ENCODE measurements at places on chromosomes 12 and 14.

DNA sequence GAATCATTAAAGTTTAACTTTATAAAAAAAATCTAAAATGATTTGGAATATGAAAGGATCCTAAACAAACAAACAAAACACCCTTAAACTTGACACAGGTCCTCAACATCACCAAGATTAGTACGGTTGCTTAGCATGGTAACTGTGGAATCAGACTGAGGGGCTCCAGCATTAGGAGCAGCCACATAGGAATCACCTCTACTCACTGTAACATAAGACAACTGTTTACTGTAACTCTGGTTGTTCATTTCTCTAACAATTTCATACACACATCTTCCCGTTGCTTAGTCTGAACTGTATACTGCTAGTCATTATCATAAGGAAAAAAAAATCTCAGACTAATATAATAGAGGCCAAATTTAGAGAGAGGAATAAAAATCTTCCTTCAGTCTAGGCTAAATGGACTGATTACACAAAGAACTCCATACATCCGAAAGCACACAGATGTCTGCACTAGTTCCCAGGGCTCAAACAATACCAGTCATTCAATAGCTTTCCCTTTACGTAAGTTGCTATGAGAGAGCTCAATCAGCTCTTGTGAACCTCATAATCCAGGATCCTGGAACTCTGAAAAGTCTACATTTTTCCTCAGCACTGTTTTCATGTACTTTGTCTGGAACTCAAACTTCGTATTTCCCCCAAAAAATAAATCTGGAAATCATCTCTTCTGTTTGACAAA, 26.0 kb downstream of the LRP6 start:
- no peak for DNase-seq

- no peak for DNase-seq
These were observed 13.6 kb upstream of the SPPL3 start for GRCh38 chr12:120917748-120918147.

GRCh38 chr14:20195911-20196310, 5.2 kb downstream of the OR11G2 start:
- DNase-seq, result no peak

DNA sequence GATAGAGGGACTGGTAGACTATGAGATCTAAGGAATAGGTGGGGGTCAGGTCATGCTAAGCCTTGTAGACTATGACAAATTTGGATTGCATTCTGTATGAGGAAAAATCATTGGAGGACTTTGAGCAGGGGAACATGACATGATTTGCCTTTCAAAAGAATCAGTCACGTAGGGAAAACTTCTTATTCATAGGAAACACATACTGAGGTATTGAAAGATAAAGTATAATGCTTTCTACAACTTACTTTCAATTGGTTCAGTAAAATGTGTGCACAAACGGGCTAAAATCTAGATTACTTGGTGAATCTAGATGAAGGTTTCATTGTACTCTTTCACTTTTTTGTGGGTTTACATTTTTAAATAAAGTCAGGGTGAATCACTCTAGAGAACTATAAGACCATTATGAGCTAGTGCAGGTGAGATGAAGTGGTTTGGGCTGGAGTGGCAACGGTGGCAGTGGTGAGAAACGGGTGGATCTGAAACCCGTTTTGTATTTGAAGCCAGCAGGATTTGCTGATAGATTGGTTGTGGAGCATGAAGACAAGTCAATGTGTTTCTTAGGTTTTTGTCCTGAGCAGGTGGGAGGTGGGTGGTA, 6.7 kb downstream of the BBS10 start:
- DNase-seq, result no peak

- no peak for DNase-seq
These were observed 94.4 kb downstream of the PPP2R5C start for GRCh38 chr14:101855958-101856357.
